CD4-positive, alpha-beta memory T cell (primary cell): ENCODE measurements at places on chromosomes 12 and 14. TPM values are rescaled to one million over a fixed set of nuclear protein-coding genes. Genes with fewer than 3 reads are reported as not detected.
A peak's percentile ranks its signal among the peaks of the same experiment; 100 is the strongest.

KCNH5 gene
- not detected for polyA plus RNA-seq

CEBPE gene
- polyA plus RNA-seq = 0.35 TPM

SDR9C7 gene
- not detected for polyA plus RNA-seq

ASCL1 gene
- polyA plus RNA-seq = not detected

- peak overlapping the region; percentile 63 for H3K4me3 ChIP-seq
- H3K4me1 ChIP-seq = peaks cover 62% of the 10 kb centered on the region
- no peaks in the 10 kb centered on the region for H3K27me3 ChIP-seq
- no peaks in the 10 kb centered on the region for H3K36me3 ChIP-seq
- H3K27ac ChIP-seq = peak overlapping the region; percentile 71
These were observed 1.0 kb upstream of the KDM2B start for GRCh38 chr12:121581686-121582429.

DNA sequence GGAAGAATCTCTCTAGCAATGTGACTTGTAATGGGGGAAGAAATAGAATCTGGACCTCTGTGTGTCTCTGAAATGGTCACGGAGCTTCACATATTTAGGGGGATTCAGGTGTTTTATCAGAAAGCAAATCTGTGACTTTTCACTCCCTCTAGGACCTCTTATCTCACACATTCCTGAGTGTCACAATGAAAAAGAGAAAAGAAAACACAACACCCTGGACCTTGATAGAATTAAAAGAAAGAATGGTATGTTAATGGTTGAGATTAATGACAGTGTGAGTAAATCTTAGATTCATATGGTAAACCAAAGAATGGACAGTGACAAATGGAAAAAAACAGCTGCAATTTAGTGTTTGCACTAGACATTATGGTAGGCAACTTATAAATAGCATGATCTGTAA is 68.5 kb downstream of the PKP2 start:
- H3K4me3 ChIP-seq = no peak overlapping the region
- H3K27me3 ChIP-seq = no peaks in the 10 kb centered on the region
- no peak overlapping the region for H3K27ac ChIP-seq
- DNase-seq = no peak

GRCh38 chr12:47207340-47207717 is 127.6 kb upstream of the AMIGO2 start:
- peaks cover 77% of the 10 kb centered on the region for H3K4me1 ChIP-seq
- peak overlapping the region; percentile 24 for H3K4me3 ChIP-seq
- H3K36me3 ChIP-seq = peaks cover 56% of the 10 kb centered on the region
- peak; percentile 38 for DNase-seq

DNA sequence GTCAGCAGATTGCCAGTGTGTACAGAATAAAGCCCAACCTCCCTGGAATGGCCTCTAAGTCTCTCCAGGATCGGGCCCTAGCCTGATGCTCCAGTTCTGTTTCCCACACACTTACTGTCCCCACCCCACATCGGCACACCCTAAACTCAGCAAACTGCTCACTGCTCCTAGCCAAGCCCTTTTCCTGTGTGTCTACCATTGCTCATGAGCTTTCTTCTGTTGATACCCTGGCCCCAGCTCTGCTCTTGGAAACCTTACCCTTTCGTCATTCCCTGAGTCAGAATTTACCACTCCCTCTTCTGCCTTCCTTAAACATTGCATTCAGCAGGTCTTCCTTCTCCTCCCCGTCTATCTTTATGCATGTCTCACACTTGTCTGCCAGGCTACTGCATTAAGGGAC is 158.9 kb downstream of the TMX1 start:
- H3K36me3 ChIP-seq = no peaks in the 10 kb centered on the region
- no peak overlapping the region for H3K4me3 ChIP-seq
- DNase-seq = no peak
- H3K4me1 ChIP-seq = no peaks in the 10 kb centered on the region
- no peak overlapping the region for H3K27ac ChIP-seq

DNA sequence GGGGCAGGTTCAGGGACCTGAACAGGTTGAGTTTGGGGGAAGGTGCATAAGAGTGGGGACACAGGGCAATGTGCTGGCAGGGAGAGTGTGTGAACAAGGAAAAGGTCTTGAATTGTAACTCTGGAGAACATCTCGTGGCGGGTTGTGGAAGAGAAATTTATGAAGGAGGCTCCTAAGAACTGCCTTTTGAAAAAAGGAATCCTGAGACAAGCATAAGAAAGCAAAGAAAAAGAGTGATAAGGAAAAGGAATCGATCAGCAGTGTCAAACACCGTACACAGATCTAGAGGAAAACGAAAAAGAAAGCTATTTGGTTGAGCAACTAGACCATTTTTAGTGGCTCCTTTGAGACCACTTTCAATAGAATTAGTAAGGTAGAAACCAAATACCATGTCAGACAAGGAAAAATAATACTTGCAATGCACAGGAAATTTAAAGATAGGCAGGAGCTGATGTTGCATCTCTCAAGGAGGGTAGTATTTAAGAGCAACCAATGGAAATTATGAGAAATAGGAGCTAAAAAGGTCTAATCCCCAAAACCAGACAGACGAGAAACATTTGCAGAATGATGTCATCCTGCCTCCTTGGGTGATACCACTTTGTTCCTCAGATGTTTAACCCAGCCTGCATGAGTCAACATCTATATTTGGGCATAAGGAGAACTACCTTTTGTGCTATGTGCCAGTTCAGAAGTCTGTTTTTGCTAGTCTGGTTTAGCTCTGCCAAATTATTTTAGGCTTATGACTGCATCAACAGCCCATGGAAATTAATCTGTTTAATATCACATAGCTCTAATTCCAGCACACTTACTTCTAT is 64.5 kb upstream of the STK38L start:
- H3K36me3 ChIP-seq = no peaks in the 10 kb centered on the region
- no peak overlapping the region for H3K27ac ChIP-seq
- DNase-seq = no peak
- H3K4me1 ChIP-seq = no peaks in the 10 kb centered on the region
- H3K4me3 ChIP-seq = no peak overlapping the region

- H3K27me3 ChIP-seq = no peaks in the 10 kb centered on the region
- no peak overlapping the region for H3K27ac ChIP-seq
- H3K36me3 ChIP-seq = no peaks in the 10 kb centered on the region
These were observed 244.2 kb downstream of the KSR2 start for GRCh38 chr12:117724543-117724942.

DNA sequence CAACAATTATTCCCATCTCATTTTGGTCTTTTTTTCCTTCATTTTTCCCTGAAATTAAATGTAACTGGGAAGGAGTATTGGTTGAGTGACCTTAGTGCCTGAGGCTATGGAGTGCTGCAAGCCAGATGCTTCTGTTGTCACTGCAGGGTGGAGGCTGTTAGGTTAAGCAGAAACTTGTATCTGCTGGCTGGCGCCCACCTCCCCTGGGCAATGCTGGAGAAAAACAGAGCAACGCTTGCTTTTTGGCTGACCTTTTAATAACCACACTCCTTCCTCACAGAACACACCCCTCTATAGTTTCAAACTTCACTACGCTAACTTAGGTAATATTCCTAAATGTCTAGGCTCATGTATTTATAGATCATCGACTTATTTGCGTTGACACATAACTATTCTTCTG is 583.5 kb upstream of the NOVA1 start:
- no peak overlapping the region for H3K27ac ChIP-seq
- H3K4me1 ChIP-seq = no peaks in the 10 kb centered on the region
- DNase-seq = no peak
- H3K4me3 ChIP-seq = no peak overlapping the region
- H3K27me3 ChIP-seq = no peaks in the 10 kb centered on the region

- no peaks in the 10 kb centered on the region for H3K36me3 ChIP-seq
- no peak overlapping the region for H3K4me3 ChIP-seq
- H3K4me1 ChIP-seq = peaks cover 2% of the 10 kb centered on the region
These were observed 17.8 kb upstream of the HIF1A start for GRCh38 chr14:61677479-61677878.

GRCh38 chr12:26156201-26156871 is 31.5 kb upstream of the BHLHE41 start:
- H3K27me3 ChIP-seq = no peaks in the 10 kb centered on the region
- H3K36me3 ChIP-seq = no peaks in the 10 kb centered on the region
- no peak overlapping the region for H3K4me3 ChIP-seq
- no peaks in the 10 kb centered on the region for H3K4me1 ChIP-seq
- no peak for DNase-seq

DNA sequence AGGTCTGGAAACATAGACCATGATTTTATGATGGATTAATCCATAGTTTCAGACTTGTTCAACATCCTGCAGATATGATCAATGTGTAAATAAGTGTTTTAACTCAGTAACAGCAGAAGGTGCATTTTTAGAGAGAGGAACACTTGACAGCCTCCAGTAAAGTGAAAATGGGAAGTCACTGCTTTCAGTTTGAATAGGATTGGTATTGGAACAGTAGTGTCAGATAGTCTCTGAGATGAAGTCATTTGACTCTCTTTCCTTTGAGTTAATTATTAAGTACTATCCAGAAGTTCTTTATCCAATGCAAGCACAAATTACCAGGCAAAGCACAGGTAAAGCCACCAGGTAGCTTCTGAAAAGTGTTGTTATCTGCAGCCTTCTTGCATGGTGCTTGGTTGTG is 14.5 kb upstream of the NAV3 start:
- no peaks in the 10 kb centered on the region for H3K4me1 ChIP-seq
- no peaks in the 10 kb centered on the region for H3K27me3 ChIP-seq
- H3K27ac ChIP-seq = no peak overlapping the region
- DNase-seq = no peak

GRCh38 chr12:31631809-31632208 is 27.7 kb upstream of the ETFBKMT start:
- DNase-seq = no peak
- H3K27me3 ChIP-seq = no peaks in the 10 kb centered on the region
- H3K4me1 ChIP-seq = no peaks in the 10 kb centered on the region
- no peak overlapping the region for H3K27ac ChIP-seq

GRCh38 chr12:82437744-82438143 is 79.4 kb downstream of the METTL25 start:
- no peaks in the 10 kb centered on the region for H3K4me1 ChIP-seq
- DNase-seq = no peak
- no peak overlapping the region for H3K27ac ChIP-seq
- H3K36me3 ChIP-seq = no peaks in the 10 kb centered on the region
- H3K27me3 ChIP-seq = no peaks in the 10 kb centered on the region

- no peaks in the 10 kb centered on the region for H3K4me1 ChIP-seq
- H3K36me3 ChIP-seq = no peaks in the 10 kb centered on the region
- no peak for DNase-seq
These were observed 463.8 kb downstream of the APAF1 start for GRCh38 chr12:99108924-99109323.

GRCh38 chr12:50041062-50041860 is 16.0 kb upstream of the RACGAP1 start:
- no peaks in the 10 kb centered on the region for H3K27me3 ChIP-seq
- H3K4me1 ChIP-seq = no peaks in the 10 kb centered on the region
- H3K27ac ChIP-seq = no peak overlapping the region
- no peak overlapping the region for H3K4me3 ChIP-seq

GRCh38 chr14:95319312-95320077 is at the start of gene CLMN:
CLMN (minus strand) TSS chr14:95319908; CDS start chr14:95319792, 116 bp downstream.
- no peak within 1 kb of the TSS for H3K27ac ChIP-seq
- peak within 1 kb of the TSS; percentile 63 for H3K4me3 ChIP-seq
- H3K27me3 ChIP-seq = no peaks in the 10 kb centered on the region
- H3K36me3 ChIP-seq = no peaks in the 10 kb centered on the region
- H3K4me1 ChIP-seq = peaks cover 11% of the 10 kb centered on the region

GRCh38 chr12:48336061-48336460 is 14.7 kb downstream of the ZNF641 start:
- no peak overlapping the region for H3K27ac ChIP-seq
- no peaks in the 10 kb centered on the region for H3K27me3 ChIP-seq
- no peak overlapping the region for H3K4me3 ChIP-seq
- DNase-seq = no peak

DNA sequence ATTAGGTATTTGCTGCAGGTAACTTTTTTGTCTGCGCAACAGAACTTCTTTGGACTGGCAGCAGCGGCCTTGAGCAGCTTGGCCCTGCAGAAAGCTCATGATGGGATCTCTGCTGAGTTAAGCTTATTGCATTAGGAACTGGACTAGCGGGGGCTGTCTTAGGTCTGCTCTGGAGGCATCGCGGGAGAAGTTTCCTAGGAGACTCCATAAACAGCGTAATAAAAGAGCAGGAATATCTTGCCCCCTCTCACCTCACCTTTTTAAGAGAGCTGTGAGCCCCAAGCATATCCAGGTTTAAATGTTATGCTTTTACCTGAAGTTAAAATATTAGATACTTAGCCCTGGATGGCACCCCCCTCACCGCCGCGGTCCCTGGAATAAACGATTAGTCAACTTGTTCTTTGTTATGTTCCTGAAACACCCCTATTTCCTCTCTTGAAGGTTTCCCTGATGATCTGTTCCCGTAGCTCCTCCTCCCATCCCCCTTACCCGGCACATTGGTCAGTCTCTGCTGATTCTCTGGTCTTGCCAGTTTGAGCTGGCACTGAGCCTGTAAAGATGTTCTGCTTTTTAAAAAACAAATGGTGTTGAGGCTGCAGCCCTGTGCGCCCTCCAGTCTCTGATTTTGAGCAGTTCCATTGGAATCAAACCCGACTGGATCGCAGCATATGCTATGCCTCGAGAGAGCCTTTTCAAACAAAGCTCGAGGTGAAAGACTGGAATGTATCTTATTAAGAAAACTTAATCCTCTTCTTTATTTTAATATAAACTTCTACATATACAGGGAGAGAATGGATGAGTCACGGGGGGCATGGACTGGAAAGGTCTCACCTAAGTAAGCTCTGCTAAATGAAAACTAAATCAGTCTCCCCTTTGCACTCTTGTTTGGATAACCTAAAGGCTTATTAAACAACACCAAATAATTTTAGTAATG is 1.9 kb downstream of the MLXIP start:
- no peaks in the 10 kb centered on the region for H3K27me3 ChIP-seq
- DNase-seq = no peak
- peaks cover under 1% of the 10 kb centered on the region for H3K36me3 ChIP-seq
- peak overlapping the region; percentile 69 for H3K27ac ChIP-seq

DNA sequence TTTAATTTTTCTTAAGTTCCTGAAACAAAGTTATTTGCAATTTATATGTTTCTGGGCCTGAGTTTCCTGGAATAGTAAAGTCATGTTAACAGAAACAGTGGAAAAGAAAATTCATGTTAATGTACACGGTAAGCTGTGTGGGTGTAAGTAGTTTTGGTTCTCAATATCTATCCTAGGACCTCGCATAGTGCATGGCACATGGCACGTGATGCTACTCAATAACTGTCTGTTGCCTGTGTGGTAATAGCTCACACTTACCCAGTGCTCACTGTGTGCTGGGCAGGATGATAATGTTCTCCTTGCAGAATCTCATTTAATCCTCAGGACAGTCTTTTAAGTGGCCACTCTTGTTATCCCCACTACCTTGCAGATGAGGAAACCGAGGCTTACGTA is 100.7 kb downstream of the DUSP16 start:
- no peak overlapping the region for H3K4me3 ChIP-seq
- H3K36me3 ChIP-seq = no peaks in the 10 kb centered on the region
- no peaks in the 10 kb centered on the region for H3K27me3 ChIP-seq
- H3K4me1 ChIP-seq = peaks cover 70% of the 10 kb centered on the region

- peaks cover 21% of the 10 kb centered on the region for H3K36me3 ChIP-seq
- no peak for DNase-seq
- no peaks in the 10 kb centered on the region for H3K27me3 ChIP-seq
- no peak overlapping the region for H3K4me3 ChIP-seq
These were observed 27.5 kb downstream of the P2RX4 start for GRCh38 chr12:121237415-121237814.
